A375 (cell line): ENCODE measurements at places on chromosomes 16 and 17. TPM values are rescaled to one million over a fixed set of nuclear protein-coding genes. Genes with fewer than 3 reads are reported as not detected.

The TIMP2 gene
- total RNA-seq, result 30.4 and 30.7 TPM in 2 replicates

The KATNIP gene
- 12.2 and 17.4 TPM in 2 replicates for total RNA-seq

The MLYCD gene
- 2.2 and 2.3 TPM in 2 replicates for total RNA-seq

The C17orf78 gene
- total RNA-seq, result not detected in 2 replicates

The CMIP gene
- 4.8 and 5.4 TPM in 2 replicates for total RNA-seq

The HBQ1 gene
- total RNA-seq, result not detected in 2 replicates

The ZNF597 gene
- 0.91 and 1.4 TPM in 2 replicates for total RNA-seq

The CDRT4 gene
- total RNA-seq, result 0.72 and 1.4 TPM in 2 replicates

The RAB40B gene
- total RNA-seq, result 4.9 and 7.1 TPM in 2 replicates

The LPCAT2 gene
- total RNA-seq, result 33.8 and 39.1 TPM in 2 replicates

The TEN1 gene
- 27.0 and 34.3 TPM in 2 replicates for total RNA-seq

The KRT39 gene
- total RNA-seq, result not detected in 2 replicates

The SNX20 gene
- total RNA-seq, result not detected in 2 replicates

The KRT17 gene
- total RNA-seq, result 0.45 TPM in 2 replicates

The CPHXL2 gene
- not detected in 2 replicates for total RNA-seq

The KRTAP4-9 gene
- total RNA-seq, result not detected in 2 replicates

The TP53TG3D gene
- total RNA-seq, result 2.2 and 3.8 TPM in 2 replicates

The NTN1 gene
- total RNA-seq, result 0.32 and 0.49 TPM in 2 replicates

The KRTAP3-2 gene
- total RNA-seq, result not detected in 2 replicates

The ZNF276 gene
- total RNA-seq, result 33.5 and 36.4 TPM in 2 replicates

The C16orf90 gene
- not detected in 2 replicates for total RNA-seq

The MAFG gene
- total RNA-seq, result 23.1 and 24.7 TPM in 2 replicates

The TP53TG3C gene
- 0.90 and 1.1 TPM in 2 replicates for total RNA-seq
